Natural killer cell (primary cell): ENCODE measurements at places on chromosomes 13 and 19. TPM values are rescaled to one million over a fixed set of nuclear protein-coding genes. Genes with fewer than 3 reads are reported as not detected.

C19orf12 gene
- total RNA-seq = 47.5 TPM

LILRB4 gene
- 3.6 TPM for total RNA-seq

DPF1 gene
- total RNA-seq = not detected

KIR2DL3 gene
- total RNA-seq = 54.1 TPM

CEACAM3 gene
- total RNA-seq = 1.3 TPM

FGF9 gene
- total RNA-seq = 1.2 TPM

MAB21L1 gene
- not detected for total RNA-seq

KCNC3 gene
- total RNA-seq = 3.2 TPM

ZNF700 gene
- total RNA-seq = 25.1 TPM

PRKCG gene
- 0.55 TPM for total RNA-seq

DLL3 gene
- total RNA-seq = not detected

ZNF649 gene
- total RNA-seq = 16.1 TPM

IFNL3 gene
- total RNA-seq = not detected

LATS2 gene
- 28.8 TPM for total RNA-seq

GRCh38 chr13:101144808-101145419 lies 271.4 kb downstream of the NALCN start:
- no peak overlapping the region for H3K27ac ChIP-seq
- H3K4me3 ChIP-seq = no peak overlapping the region
- H3K27me3 ChIP-seq = peaks cover 7% of the 10 kb centered on the region

DNA sequence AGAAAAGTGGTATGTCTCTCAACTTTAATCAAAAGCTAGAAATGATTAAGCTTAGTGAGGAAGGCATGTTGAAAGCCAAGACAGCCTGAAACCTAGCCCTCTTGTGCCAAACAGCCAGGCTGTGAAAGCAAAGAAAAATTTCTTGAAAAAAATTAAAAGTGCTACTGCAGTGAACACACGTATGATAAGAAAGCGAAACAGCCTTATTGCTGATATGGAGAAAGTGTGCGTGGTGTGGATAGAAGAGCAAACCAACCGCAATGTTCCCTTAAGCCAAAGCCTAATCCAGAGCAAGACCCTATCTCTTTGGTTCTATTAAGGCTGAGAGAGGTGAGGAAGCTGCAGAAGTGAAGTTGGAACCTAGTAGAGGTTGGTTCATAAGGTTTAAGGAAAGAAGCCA lies 96.4 kb downstream of the ZDHHC20 start:
- no peak overlapping the region for H3K27ac ChIP-seq
- no peak for DNase-seq
- no peaks in the 10 kb centered on the region for H3K27me3 ChIP-seq
- no peaks in the 10 kb centered on the region for H3K36me3 ChIP-seq
- H3K4me1 ChIP-seq = peaks cover 30% of the 10 kb centered on the region
- no peak overlapping the region for H3K4me3 ChIP-seq

GRCh38 chr19:33888665-33889064 lies 92.0 kb downstream of the KCTD15 start:
- DNase-seq = no peak
- H3K27me3 ChIP-seq = no peaks in the 10 kb centered on the region
- no peaks in the 10 kb centered on the region for H3K36me3 ChIP-seq
- H3K4me3 ChIP-seq = no peak overlapping the region
- no peak overlapping the region for H3K27ac ChIP-seq

- no peaks in the 10 kb centered on the region for H3K27me3 ChIP-seq
- no peak overlapping the region for H3K27ac ChIP-seq
- no peak for DNase-seq
These were observed 16.1 kb upstream of the SDHAF1 start for GRCh38 chr19:35978832-35979365.

GRCh38 chr13:99359528-99359927 lies 52.3 kb upstream of the GPR183 start:
- H3K4me3 ChIP-seq = no peak overlapping the region
- H3K27ac ChIP-seq = peak overlapping the region; percentile 99
- DNase-seq = no peak

DNA sequence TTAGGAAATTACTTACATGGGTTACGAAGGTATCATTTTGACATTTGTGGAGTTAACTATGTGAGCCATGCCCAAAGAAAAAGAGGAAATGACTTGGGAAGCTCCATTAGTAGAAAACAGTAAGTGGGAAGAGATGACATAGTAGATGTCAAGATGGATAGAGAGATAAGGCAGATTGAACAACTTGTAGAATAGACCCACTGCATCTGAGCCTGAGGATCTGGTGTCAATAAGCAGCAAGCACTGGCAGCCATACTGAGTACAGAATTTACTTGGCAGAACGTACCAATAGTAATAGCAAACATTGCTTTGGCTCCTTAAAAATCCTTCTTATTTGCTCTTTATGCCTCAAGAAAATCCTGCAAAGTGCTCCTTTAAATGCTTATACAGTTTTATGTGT lies 203.8 kb downstream of the GPC6 start:
- no peak overlapping the region for H3K27ac ChIP-seq
- H3K4me3 ChIP-seq = no peak overlapping the region
- DNase-seq = no peak
- no peaks in the 10 kb centered on the region for H3K36me3 ChIP-seq
- no peaks in the 10 kb centered on the region for H3K4me1 ChIP-seq

DNA sequence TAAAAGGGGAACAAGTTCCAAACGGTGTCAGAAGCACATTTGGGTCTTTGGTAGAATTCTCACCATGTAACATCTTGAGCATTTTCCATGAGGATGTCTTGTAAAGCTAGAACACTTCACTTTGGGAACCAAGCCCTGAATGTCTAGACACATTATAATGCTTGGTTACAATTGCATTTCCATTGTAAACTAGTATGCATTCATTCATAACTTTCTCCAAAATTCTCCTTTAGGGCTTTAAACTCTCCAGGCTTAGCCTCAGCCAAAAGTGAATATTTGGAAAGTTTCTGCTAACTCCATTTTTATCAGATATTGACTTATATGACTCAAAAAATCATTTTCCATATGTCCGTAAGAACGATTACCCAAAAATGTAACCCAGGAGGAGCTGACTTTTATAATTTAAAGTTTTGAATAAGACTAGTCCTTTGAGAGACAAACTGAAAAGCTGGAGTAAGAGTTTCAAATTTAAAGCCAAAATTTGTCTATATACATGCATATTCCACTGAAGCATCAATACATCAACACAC lies 1170.4 kb downstream of the EFNB2 start:
- no peaks in the 10 kb centered on the region for H3K27me3 ChIP-seq
- H3K36me3 ChIP-seq = no peaks in the 10 kb centered on the region
- no peaks in the 10 kb centered on the region for H3K4me1 ChIP-seq
- DNase-seq = no peak

GRCh38 chr19:41706741-41707501 lies 1.5 kb upstream of the CEACAM5 start:
- H3K27ac ChIP-seq = no peak overlapping the region
- peak; percentile 81 for DNase-seq
- H3K27me3 ChIP-seq = peaks cover 4% of the 10 kb centered on the region
- no peaks in the 10 kb centered on the region for H3K36me3 ChIP-seq

DNA sequence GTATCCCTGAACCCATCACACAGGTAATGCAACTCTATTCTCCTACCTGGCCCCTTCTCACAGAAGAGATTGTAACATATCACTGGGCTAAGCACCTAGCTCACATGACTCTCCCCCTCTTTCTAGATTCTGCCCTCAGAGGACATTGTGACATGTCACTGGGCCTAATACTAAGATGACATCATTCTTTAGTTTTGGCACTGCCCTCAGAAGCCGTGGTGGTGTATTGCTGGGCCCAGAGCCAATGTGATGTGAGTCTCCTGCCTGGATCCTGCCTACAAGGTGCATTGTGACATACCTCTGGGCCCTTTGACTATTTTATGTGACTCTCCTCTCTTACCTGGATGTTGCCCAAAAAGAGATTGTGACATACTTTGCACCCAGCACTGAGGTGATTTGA lies 21.4 kb upstream of the ZNF730 start:
- no peak for DNase-seq
- H3K4me3 ChIP-seq = no peak overlapping the region
- H3K36me3 ChIP-seq = no peaks in the 10 kb centered on the region
- H3K4me1 ChIP-seq = no peaks in the 10 kb centered on the region

- peaks cover 26% of the 10 kb centered on the region for H3K4me1 ChIP-seq
- no peak overlapping the region for H3K27ac ChIP-seq
- no peaks in the 10 kb centered on the region for H3K36me3 ChIP-seq
- H3K4me3 ChIP-seq = no peak overlapping the region
These were observed 109.3 kb downstream of the ZIC5 start for GRCh38 chr13:99862244-99862643.

- no peak overlapping the region for H3K27ac ChIP-seq
- H3K4me1 ChIP-seq = peaks cover 17% of the 10 kb centered on the region
- H3K4me3 ChIP-seq = peak overlapping the region; percentile 55
- DNase-seq = no peak
- H3K36me3 ChIP-seq = peaks cover 24% of the 10 kb centered on the region
These were observed 903 bp downstream of the PIN1 start for GRCh38 chr19:9836021-9836420.

GRCh38 chr19:41548954-41549688 lies 26.8 kb upstream of the CEACAM21 start:
- H3K4me1 ChIP-seq = peaks cover 62% of the 10 kb centered on the region
- peak overlapping the region; percentile 89 for H3K4me3 ChIP-seq
- H3K36me3 ChIP-seq = peaks cover 11% of the 10 kb centered on the region

DNA sequence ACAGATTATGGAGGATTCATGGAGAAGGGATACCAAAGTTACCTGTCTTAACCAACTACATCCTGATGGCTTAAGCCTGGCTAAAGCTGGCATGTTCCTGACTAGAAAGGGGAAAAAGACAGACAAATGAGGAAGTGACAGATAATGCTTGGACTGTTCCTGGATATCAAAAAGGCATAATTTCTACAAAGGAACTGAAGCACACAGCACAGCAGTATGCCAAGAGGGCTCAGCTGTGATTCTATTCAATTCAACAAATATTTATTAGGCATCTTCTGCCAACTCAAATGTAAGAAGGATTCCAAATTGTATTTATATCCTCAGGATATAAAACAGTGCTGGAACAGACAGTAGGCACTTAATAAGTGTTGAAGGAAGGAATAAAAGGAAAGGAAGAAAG lies 59.5 kb downstream of the KLF12 start:
- no peaks in the 10 kb centered on the region for H3K27me3 ChIP-seq
- peaks cover 13% of the 10 kb centered on the region for H3K4me1 ChIP-seq
- no peak overlapping the region for H3K27ac ChIP-seq
- no peaks in the 10 kb centered on the region for H3K36me3 ChIP-seq
- no peak overlapping the region for H3K4me3 ChIP-seq

DNA sequence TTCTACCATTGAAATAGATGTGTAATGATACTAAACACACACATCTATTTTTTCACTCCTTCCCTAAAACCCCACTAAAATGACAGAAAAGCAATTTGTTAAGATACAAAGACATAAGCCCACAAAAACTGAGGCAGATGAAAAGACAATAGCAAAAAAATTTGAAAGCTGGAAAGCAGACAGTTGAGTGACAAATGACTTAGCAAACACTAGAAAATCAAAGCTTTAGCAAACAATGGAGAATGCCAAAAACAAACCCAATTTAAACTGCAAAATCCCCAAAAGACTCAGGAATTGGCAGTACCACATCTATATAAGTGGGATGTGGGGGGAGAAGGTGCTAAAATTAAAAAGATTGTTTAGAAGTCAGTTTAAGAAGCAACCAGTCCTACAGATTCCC lies 9.5 kb downstream of the TSC22D1 start:
- no peak for DNase-seq
- no peaks in the 10 kb centered on the region for H3K27me3 ChIP-seq
- H3K36me3 ChIP-seq = no peaks in the 10 kb centered on the region
- no peaks in the 10 kb centered on the region for H3K4me1 ChIP-seq
- no peak overlapping the region for H3K27ac ChIP-seq

GRCh38 chr13:84844473-84844872 lies 954.7 kb downstream of the SLITRK6 start:
- no peaks in the 10 kb centered on the region for H3K27me3 ChIP-seq
- no peaks in the 10 kb centered on the region for H3K4me1 ChIP-seq
- no peak for DNase-seq
- H3K4me3 ChIP-seq = no peak overlapping the region
- no peaks in the 10 kb centered on the region for H3K36me3 ChIP-seq
- H3K27ac ChIP-seq = no peak overlapping the region

DNA sequence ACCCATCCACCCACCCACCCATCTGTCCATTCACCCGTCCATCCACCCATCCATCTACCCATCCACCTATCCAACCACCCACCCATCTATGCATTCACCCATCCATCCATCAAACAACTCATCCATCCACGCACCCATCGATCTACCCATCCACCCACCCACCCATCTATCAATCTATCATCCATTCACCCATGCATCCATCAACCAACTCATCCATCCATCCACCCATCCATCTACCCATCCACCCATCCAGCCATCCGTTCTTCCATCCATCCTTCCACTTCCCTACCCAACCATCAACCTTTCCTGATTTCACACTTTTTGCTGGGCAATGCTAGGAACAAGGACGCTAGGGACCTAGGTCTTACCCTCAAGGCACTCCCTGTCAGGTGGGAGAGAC lies 2.1 kb downstream of the TMEM238 start:
- H3K4me3 ChIP-seq = no peak overlapping the region
- peaks cover 2% of the 10 kb centered on the region for H3K27me3 ChIP-seq
- H3K27ac ChIP-seq = no peak overlapping the region

GRCh38 chr13:51614350-51614786 lies 30.1 kb downstream of the WDFY2 start:
- H3K27ac ChIP-seq = peak overlapping the region; percentile 56
- H3K4me1 ChIP-seq = peaks cover 4% of the 10 kb centered on the region
- peak overlapping the region; percentile 2 for H3K4me3 ChIP-seq
- DNase-seq = peak; percentile 75

- no peaks in the 10 kb centered on the region for H3K36me3 ChIP-seq
- H3K27me3 ChIP-seq = peaks cover 4% of the 10 kb centered on the region
- DNase-seq = no peak
- peaks cover 32% of the 10 kb centered on the region for H3K4me1 ChIP-seq
These were observed 1.6 kb upstream of the LRRC25 start for GRCh38 chr19:18399008-18399407.

- no peak overlapping the region for H3K4me3 ChIP-seq
- no peaks in the 10 kb centered on the region for H3K27me3 ChIP-seq
- no peak overlapping the region for H3K27ac ChIP-seq
- H3K36me3 ChIP-seq = no peaks in the 10 kb centered on the region
- H3K4me1 ChIP-seq = peaks cover 97% of the 10 kb centered on the region
These were observed 29.6 kb downstream of the ELL start for GRCh38 chr19:18491995-18492953.

DNA sequence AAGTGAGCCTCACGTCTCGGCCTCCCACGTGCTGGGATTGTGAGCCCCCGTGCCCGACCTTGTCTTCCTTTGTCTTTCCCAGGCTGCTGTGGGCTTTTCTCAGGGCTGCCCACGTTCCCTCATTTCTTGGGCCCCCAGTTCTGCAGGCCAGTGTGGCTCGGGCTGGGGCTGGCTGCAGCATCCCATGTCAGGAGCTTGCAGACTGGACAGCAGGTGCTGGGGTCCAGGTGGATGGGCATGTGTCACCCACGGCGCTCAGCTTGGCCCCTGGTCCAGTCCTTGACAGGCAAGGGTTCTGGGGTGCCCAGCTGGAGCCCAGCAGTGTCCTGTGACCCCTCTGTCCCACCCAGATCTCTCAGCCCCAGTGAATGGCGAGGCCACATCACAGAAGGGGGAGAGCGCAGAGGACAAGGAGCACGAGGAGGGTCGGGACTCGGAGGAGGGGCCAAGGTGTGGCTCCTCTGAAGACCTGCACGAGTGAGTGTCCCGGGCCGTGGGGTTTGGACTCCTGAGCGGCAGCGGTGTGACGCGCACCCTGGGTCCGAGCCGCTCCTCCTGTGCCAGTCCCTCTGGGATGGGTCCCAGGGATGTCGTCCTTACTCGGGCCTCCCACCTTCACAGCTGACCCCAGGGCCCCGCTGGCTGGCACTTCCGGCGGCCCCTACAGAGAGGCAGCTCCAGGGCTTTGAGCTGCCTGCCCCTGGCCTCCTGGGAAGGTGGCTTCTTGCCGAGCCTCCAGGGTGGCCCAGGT lies 17.3 kb downstream of the PLIN4 start:
- H3K4me1 ChIP-seq = no peaks in the 10 kb centered on the region
- H3K36me3 ChIP-seq = peaks cover 21% of the 10 kb centered on the region
- no peaks in the 10 kb centered on the region for H3K27me3 ChIP-seq
- no peak for DNase-seq
